ENCODE measurements at places on chromosomes 1 and 21.

DNA sequence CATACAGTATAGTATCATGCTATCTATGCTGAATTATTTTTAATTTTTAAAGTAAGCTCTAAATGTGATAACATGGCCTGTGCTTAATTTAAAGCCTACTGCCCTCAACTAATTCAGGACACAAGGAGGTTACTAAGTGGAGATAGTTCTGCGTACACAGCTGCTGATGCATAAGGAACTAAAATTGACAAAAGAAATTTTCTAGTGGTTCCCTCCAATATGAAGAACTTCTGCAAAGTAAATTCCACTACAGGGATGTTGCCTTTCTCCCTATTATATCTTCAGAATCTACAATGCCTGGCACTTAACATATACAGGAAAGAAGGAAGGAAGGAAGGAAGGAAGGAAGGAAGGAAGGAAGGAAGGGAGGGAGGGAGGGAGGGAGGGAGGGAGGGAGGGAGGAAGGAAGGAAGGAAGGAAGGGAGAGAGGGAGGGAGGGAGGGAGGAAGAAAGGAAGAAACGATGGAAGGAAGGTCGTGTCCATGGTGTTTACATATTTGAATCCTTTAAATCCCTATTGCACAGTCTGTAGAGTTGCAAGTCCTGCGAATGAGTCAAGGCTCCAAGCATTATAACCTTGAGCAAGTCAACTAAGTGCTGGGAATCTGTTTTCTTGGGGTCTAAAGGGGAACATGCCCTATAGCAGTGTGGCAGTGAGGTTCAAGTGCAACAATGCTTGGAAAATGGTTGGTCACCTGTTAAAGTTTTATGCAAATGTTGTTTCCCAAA, 171.2 kb downstream of the LMX1A start:
- no peak for DNase-seq

GRCh38 chr1:178634445-178634844, 90.6 kb upstream of the RALGPS2 start:
- no peak for DNase-seq

DNA sequence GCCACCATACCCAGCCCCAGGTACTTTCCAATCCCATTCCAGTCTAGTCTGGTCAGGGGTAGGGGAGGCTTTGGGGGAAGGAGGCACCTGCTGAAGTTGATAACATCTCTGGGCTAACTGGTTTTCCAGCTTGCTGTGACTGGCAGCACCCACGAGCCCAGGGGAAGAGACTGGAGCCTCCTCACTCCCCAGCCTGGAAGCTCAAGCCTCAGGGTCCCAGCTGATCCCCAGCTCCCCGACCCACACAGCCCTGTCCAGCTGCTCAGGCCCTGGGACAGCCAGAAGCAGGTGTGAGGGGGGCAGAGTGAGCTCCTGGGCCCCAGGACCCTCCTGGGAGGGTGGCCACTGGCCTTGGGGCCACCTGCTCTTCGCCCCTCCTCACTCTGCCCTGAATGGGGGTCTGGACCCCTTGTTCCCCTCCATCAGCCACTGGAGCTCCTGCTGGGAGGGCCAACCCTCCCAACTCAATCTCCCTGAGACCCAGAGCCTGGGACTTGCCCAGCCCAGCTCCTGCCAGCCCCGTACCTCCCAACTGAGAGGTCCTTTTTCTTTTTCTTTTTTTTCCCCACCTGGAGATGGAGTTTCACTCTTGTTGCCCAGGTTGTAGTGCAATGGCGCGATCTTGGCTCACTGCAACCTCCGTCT, 23.5 kb upstream of the RNU1-4 start:
- no peak for DNase-seq

DNA sequence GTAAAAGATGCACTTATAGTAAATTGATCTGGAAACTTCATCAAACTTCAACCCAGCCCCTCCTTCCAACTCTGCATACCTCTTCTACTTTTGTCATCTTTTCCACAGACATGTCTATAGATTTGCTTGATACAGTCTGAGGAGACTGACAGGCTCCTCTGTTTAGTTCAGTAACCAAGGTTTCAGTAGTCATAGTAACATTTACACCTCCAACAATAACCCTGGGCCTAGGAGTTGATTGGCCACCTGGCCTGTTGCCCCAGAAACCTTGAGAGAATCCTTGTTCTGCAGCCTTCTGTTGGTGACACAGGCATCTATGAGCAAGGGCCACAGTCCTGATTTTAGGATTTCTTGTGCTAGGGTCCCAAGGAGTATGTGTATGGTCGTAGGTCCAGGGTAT, at the start of gene CFAP141:
Gene CFAP141, minus strand, starts transcription at position 138 of the 400 bp plus-strand sequence. Its CDS starts 26 bp downstream, at position 112.
- DNase-seq: peak; percentile 26

DNA sequence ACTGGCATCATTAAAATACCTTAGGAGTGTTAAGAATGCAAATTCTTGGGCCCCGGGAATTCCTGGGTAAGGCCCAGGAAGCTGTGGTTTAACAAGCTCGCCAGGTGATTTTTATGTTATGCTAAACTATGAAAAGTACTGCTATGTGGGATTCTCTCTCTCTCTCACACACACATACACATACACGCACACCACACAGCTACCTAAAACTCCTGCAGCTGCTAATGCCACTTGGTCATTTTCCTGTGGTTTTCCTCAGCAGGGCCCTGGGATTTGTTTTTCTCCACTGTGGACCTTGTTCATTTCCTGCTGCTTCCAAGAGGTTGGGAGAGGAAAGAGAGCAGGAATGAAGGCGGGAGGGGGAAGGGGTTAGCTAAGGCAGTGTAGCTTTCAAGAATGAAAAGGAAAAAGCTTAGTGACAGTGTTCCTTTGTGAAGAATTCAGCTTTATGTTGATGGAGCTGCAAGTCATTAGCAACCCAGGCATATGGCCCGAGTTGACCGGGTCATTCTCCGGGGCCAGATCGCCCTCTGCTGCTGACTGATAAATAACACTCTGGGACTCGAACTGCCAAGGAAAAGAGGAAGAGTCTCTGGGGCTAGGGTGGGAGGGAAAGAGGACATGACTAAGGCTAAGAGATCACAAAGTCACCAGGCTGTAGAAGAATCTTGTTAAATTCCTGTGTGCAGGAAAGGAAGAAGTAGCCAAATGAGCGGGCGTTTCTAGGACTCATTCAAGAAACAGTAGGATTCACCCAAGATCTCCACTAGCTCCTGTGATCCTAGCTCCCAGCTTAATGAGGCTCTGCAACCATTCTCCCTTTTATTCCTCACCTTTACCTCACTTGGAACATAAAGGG, 30.5 kb upstream of the LRIG2 start:
- peak; percentile 83 for DNase-seq

DNA sequence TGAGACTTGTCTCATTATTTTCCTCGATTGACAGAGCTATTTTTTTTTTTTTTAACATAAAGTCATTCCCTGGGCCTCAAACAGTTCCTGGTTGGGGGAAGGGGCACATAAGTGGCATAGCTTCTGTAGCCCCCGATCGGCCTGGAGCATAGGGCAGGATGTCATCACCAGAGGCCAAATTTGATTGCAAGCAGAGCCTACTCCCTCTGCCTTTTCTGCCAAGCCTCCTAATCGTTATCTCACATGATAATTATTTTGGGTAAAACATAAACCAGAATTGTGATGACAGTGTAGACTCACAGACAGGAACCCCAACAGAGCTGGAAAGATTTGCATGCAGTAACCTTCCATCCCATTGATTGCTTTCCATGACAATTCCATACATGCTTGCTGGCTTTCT, 404.8 kb downstream of the PCP4 start:
- no peak for DNase-seq

GRCh38 chr1:147105909-147106308, 66.4 kb downstream of the PRKAB2 start:
- DNase-seq: no peak

GRCh38 chr1:10045480-10046355, 13.0 kb downstream of the UBE4B start:
- peak; percentile 96 for DNase-seq

DNA sequence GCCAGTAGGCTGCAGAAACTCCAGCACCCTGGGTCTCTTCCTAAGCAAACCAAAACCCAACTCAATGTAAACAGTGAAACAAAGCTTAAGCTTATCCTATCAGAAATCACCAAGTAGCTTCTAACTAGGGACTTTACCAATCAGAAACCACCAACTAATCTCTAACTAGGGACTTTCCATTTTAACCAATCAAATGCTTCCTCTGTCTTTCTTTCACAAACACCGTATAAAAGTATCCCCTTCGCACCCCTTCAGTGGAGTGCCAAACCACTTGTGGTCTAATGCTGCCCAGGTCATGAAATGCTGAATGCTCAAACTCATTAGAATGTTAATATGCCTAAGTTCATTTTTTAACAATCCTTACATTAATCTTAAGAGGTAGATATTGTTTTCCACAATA, 250.5 kb upstream of the DUSP10 start:
- no peak for DNase-seq

DNA sequence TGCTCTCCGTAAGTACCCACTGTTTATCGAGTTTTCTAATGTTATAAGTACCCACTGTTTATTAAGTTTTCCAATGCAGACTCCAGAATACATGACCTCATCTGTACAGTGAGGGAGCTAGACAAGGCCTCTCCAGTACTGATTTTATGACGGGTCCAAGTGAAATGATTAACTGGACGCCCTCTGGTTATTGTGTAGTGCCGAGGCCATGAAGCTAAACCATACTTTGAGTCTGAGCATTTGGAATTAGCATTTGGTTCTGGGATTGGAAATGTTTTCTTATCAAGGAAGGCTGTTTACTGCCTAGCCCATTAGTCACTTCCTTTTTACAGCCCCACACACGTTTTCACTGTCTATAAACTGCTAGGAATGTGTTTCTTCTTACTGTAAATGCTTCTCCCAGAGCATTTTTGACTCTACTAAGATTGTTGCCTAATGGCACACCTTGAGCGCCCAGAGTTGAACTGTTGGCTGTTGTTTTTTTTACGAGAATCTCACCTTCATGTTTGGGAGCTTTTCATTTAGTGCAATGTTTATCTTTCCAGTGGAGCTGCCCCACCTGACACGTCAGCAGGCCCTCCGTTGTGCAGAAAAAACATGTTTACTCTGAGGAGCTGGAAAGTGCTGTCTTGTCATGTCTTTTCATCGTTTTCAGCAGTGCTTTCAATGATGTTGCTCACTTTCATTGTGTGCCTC, 26.9 kb downstream of the SPATA46 start:
- no peak for DNase-seq

GRCh38 chr1:14486401-14487201, 111.9 kb upstream of the KAZN start:
- no peak for DNase-seq

- DNase-seq: no peak
Observed at GRCh38 chr1:220764757-220765156, 16.6 kb downstream of the MTARC2 start.

Measured in cerebellar cortex (tissue), 1 donor.